ENCODE measurements at places on chromosomes 1 and 21.

GRCh38 chr1:245248231-245248731 is 93.5 kb downstream of the KIF26B start:
- DNase-seq = no peak

DNA sequence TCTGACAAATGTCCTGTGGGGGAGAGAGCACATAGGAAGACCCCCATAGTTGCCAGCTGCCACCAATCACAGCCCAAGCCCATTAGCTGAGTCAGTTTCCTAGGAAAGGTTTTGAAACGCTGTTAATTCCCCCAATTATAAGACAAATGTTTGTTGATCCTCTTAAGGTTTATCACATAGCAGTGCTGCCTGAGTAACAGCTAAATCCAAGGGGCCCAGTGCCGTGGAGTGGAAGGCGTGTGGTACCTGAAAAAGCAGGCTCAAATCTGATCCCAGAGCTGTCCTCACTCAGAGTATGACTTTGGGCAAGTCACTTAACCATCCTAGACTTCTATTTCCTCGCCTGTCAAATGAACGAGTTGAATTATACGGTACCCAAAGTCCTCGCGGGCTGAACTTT is 69.5 kb downstream of the GRIK3 start:
- no peak for DNase-seq

DNA sequence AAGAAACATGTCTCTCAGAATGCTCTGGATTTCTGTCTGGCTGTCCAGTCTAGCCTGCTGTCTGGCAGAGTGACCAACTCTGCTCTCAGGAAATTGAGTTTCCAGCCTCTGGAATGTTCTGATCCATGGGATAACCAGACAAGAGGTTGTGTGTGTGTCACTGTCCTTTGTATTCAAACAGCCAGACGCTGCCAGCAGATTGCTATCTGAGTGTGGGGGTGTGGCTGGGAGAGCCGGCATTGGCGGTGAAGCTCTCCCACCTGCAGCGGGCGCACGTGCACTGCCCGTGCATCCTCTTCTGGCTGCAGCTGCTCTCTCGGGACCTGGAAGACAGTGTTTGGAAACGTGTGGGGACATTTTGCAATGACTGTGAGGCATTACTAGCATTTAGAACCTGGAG is 26.1 kb downstream of the PKP1 start:
- DNase-seq = peak; percentile 48

GRCh38 chr1:2113620-2114135 is 63.5 kb downstream of the PRKCZ start:
- DNase-seq = no peak

GRCh38 chr21:26405071-26405470 is 168.0 kb downstream of the CYYR1 start:
- DNase-seq = peak; percentile 67

- DNase-seq = no peak
Observed at GRCh38 chr21:46570631-46571030, 34.3 kb downstream of the S100B start.

GRCh38 chr1:172335377-172335776 is 85.1 kb upstream of the C1orf105 start:
- DNase-seq = no peak

DNA sequence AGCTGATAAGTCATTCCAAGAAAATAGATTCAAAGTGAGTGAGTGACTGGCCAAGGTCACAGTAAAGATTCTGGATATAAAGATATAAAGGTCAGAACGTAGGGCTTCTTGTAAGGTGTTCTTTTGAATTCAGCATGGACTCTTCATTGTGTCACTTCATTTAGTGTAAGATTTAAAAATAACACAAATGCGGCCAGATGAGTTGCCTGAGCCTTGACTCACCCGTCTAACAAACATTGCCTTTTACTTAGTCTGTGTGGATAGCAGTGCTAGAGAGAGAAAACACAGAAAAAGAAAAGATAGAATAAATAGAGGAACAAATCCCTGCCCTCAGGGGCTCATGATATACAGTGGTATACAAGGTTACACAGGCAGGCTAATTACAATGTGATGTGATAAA is 223.4 kb downstream of the PLPP3 start:
- no peak for DNase-seq

DNA sequence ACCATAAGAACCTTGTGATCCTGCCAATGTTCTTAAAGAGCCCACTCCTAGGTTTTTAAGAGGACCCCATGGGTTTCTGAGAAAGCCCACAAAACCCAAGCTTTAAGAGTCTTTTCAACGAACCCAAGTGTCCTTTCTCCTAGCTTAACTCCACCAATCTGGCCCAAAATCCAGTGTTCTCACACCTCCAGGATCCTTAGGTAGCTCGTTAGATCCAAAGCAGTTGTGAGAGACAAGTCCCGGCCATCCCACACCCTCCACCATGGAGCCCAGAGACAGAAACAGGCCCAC is 1.7 kb downstream of the DENND4B start:
- DNase-seq = no peak

GRCh38 chr1:230773396-230774033 is 26.3 kb downstream of the CAPN9 start:
- no peak for DNase-seq

DNA sequence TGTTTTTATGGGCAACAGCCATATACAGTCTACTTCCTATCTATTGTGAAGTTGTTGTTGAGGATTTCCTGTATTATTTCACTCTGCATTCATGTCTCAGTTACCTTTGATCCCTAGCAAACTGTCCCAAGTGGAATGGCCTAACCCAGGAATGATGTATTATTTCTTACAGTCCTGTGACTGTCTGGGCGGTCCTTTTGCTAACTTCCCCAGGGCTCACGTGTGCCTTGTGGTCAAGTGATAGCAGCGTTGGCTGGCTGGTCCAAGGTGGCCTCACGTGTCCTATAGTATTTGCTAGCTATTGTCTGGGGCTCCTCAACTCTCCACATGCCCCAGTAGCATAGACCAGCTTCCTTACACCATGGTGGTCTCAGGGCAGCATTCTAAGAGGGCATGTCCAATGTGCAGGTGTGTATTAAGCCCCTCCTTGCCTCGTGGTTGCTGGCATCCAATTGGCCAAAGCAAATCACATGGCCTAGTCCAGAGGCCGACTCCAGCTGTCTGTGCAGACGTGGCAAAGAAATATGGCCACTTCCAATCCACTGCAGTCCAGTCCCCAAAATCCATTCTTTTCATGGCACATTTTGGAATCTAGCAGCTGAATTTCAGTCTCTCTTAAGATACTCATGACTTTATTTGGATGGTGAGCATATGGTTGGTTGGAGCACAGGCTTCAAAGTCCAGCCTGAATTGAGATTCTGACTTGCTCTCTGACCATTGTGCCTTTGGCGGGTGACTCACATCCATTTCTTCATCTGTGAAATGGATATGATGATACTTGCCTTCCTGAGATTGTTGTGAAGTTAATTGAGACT is 94.1 kb downstream of the GALNT2 start:
- DNase-seq = no peak

DNA sequence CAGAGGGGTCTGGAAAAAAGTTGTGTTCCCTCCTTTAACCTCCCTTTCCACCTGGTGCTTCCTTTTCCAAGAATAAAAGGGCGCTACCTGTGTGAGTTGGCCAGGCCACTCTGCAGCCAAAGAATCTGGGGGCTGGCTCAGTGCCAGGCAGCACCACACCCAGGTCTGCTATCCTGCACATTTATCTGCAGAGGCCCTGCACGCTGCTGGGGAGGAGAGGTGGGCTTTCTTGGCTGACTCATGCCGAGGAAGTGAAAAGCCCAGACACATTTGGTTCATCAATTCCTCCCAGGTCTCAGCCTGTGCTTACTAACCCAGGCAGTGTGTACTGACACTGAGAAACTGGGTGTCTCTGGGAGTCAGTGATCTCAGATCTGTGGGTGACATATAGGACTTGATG is 79.8 kb upstream of the F3 start:
- no peak for DNase-seq

- no peak for DNase-seq
Observed at GRCh38 chr1:26005434-26006105, 7.7 kb upstream of the PAFAH2 start.

- no peak for DNase-seq
Observed at GRCh38 chr1:244409701-244410100, 42.0 kb downstream of the ADSS2 start.

- no peak for DNase-seq
Observed at GRCh38 chr1:62286786-62287224, 32.4 kb downstream of the KANK4 start.

- DNase-seq = no peak
Observed at GRCh38 chr1:204313675-204314074, 46.1 kb downstream of the PLEKHA6 start.

GRCh38 chr1:204250428-204251030 is 36.7 kb upstream of the GOLT1A start:
- DNase-seq = no peak

DNA sequence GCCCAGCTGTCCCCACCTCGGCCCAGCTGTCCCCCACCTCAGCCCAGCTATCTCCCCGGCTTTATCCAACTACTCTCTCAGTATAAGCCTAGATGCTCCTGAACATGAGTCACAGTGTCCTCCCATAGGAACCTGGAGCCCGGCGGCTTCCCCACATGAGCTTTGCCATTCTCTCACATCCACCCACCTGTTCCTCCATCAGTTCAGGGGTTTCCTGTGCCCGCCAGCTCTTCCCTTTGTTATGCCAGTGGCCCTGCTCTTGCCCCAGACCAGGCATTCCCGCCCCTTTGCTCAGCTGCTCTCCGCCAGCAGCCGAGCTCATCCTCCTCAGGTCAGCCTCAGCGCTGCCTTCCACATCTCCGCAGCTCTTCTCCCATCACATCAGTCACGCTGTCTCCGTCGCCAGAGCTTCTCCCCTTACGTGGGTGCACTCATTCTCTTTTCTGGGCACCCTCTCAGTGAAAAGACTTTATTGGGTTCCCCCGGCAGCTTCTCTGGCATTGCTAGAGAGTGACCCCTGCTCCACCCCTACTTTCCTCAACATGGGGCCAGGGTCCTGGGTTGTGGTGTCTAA is 89.5 kb upstream of the CSF3R start:
- no peak for DNase-seq

DNA sequence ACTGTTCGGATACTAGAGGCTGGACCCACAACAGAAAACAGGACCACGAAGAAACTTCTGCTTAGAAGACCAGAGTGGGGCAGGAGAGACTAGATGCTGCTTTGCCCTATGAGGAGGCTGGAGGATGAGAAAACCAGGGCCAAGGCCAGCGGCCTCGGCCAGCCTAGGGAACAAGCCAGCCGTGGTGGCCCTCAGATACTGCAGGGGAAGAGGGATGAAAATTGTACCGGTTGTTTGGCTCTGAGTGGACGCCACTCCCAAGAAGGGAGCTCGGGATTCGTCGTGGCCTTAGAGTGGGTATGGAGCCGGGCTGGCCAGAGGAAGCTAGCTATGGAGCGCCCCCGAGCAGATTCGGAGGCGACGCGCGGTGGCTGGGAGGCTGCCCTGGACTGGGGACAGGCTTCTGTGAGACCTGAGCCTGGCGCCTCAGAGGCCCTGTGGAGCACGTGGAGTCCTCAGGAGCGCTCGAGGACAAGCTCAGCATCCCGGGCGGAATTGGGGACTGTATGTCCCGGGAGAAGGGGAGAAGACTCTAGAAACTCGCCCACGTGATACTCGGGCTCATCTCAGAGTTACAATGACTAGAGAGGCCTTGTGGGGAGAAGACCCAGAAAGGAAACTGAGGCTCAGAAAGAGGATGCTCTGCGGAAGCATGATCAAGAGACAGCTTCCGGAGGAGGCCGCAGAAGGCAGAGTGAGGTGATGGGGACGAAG is 2.8 kb downstream of the PRRX1 start:
- peak; percentile 11 for DNase-seq

DNA sequence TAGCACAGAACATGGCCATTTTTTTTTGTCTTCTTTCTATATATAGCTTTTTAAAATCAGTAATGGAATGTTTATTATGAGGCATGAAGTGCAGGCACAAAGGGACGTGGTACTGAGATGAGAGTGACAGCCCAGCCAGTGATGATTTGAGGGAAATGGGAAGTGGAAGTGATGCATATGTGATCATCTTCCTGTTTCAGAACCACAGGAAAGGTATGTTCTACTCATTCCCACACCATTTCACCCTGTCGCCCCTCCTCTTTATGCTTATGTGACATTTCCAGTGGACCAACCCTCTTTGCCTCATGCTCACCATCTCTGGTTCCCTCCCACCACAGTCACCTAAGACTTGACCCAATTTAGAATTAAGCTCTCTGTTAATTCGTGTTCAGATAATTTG is 24.3 kb downstream of the PTGS2 start:
- no peak for DNase-seq

- no peak for DNase-seq
Observed at GRCh38 chr21:14241297-14241696, 25.3 kb downstream of the RBM11 start.

DNA sequence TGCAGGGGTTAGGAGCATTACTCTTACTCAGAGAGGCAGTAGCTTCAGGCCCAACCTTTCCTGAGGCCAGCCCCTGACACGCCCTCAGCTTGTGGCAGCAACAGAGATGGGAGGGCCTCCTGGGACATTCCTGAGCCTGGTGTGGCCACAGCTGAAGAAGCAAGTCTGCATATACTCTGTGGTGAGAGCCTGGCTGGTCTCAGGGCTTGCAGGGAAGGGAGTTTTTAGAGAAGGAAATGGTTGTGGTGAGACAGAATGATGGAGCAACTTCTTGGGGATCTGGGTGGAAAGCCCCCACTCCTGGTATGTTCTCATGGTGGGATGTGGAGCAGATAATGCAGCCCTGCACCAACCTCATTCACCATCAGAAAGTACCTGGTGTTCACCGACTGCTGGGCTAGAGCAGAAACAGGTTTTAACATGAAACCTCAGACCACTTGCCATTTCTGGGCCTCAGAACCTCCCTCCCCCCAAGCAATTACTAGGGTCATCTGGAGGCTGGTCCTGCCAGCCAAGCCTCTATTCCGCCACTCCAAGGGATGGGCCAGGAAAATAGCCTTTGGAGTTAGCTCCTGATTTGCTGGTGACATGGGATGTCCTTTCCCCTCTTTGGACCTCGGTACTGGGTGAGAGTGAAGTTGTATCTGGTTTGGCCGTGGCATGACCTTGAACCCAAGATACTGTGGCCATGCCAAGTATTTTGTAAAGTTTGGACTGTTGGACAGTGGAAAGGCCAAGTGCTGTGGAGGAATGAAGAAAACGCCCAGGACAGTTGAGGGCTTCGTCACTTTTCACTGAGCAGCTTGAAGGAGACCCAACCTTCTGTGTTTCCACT is 28.1 kb upstream of the RNF19B start:
- peak; percentile 97 for DNase-seq

- DNase-seq = no peak
Observed at GRCh38 chr1:245666412-245666811, 511.6 kb downstream of the KIF26B start.

DNA sequence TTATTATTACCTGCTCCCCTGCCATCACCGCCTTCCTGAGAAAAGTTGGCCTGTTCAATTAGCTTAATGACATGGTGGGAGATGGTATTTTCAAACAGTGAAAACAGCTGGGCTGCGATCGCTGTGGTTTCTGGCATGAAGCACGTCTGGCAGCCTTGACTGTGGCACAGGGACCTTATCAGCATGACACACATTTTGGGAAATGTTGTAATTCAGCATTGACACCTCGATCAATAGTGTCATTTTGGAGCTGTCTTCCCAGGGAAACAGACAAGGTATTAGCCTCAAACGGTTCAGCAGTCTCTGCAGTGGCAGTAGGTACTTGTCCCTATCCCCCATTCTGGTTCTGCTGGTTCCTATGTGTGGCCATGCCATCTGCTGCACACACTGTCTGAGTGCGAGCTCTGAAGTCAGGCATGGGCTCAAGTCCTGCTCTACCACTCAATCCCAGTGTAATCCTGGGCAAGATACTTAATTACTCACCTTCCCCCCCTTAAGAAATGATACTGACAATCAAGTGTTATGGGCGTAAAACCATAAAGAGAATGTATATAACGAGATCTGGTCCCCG is 154.5 kb upstream of the KCND3 start:
- no peak for DNase-seq
